ENCODE measurements at places on chromosomes 16 and 17. TPM values are rescaled to one million over a fixed set of nuclear protein-coding genes. Genes with fewer than 3 reads are reported as not detected.

CACNG1 gene
- total RNA-seq: not detected

MT1M gene
- not detected for total RNA-seq

RETREG3 gene
- 27.9 TPM for total RNA-seq

SMPD3 gene
- 0.09 TPM for total RNA-seq

BEAN1 gene
- 2.5 TPM for total RNA-seq

SEZ6 gene
- total RNA-seq: 0.18 TPM

SYT17 gene
- 13.3 TPM for total RNA-seq

TOB1 gene
- total RNA-seq: 77.4 TPM

PERCC1 gene
- total RNA-seq: not detected

GCGR gene
- 0.43 TPM for total RNA-seq

SLFN12L gene
- total RNA-seq: not detected

ADCY7 gene
- total RNA-seq: 12.4 TPM

CRISPLD2 gene
- 2.6 TPM for total RNA-seq

ODAD4 gene
- 1.1 TPM for total RNA-seq

CNGB1 gene
- 0.07 TPM for total RNA-seq

RAPGEFL1 gene
- total RNA-seq: 2.4 TPM

ZNF500 gene
- 8.5 TPM for total RNA-seq

EXOC3L1 gene
- not detected for total RNA-seq

PRRT2 gene
- 0.26 TPM for total RNA-seq

RNF222 gene
- total RNA-seq: not detected

KRTAP2-1 gene
- total RNA-seq: not detected

HSPB9 gene
- not detected for total RNA-seq

CALB2 gene
- 6.8 TPM for total RNA-seq

XYLT2 gene
- 25.2 TPM for total RNA-seq

TRPV2 gene
- 0.63 TPM for total RNA-seq

APRT gene
- 377 TPM for total RNA-seq

SPATA33 gene
- 14.0 TPM for total RNA-seq

ERBB2 gene
- 38.1 TPM for total RNA-seq

TAT gene
- not detected for total RNA-seq

PLCG2 gene
- 3.9 TPM for total RNA-seq

KCNJ2 gene
- total RNA-seq: 0.08 TPM

CRYM gene
- total RNA-seq: 1.3 TPM

PRSS22 gene
- 2.3 TPM for total RNA-seq

CCL18 gene
- not detected for total RNA-seq

HASPIN gene
- total RNA-seq: 14.0 TPM

TMEM88 gene
- total RNA-seq: 0.69 TPM

TACO1 gene
- total RNA-seq: 55.1 TPM

P2RX1 gene
- total RNA-seq: not detected

HSD17B2 gene
- not detected for total RNA-seq

PPY gene
- total RNA-seq: not detected

SDR42E2 gene
- not detected for total RNA-seq

CDH16 gene
- total RNA-seq: 0.28 TPM

TNFRSF17 gene
- total RNA-seq: not detected

CES4A gene
- 1.6 TPM for total RNA-seq

RNU2-1 gene
- total RNA-seq: not detected

PLA2G10 gene
- total RNA-seq: 0.30 TPM

MT1A gene
- 12.1 TPM for total RNA-seq

CACNG3 gene
- total RNA-seq: not detected

Measured in A549 treated with CpdA at 1 μM for 4 hours (cell line).